ENCODE measurements at places on chromosomes 16 and 17.

DNA sequence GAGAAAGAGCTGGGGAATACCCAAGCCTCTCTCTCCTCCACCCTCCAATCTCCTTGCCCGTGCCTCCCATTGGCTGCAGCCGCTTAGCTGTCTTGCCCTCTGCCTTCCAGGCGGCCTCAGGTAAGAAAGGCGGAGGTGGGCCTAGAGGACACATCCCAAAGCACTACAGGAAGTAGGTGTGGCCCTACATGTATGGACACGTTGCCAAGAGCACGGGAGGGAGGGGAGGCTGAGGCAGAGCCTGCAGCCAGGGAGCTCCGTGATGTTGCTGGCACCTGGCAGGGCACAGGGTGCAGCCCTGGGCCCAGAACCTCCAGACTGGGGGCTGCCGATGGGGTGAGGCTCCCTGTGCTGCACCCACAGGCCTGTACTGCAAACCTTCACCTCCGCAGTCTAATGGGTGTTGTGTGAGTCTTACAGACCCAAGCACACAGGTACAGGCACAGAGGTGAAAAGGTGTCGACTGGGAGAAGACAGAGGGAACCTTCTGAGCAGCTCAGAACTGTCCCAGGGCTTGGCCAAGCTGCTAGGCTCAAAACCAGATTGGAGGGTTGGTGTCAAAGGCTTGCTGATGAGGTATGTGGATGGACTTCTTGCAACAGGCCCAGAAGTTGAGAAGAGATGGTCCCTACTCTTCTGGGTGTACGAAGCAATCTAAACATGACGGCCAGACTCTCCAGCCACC lies 23.5 kb upstream of the FOXK2 start:
- no peak for DNase-seq

- DNase-seq, result no peak
Measured at GRCh38 chr17:58184986-58185761, 7.4 kb upstream of the EPX start.

- no peak for DNase-seq
Measured at GRCh38 chr17:82808921-82809905, 30.6 kb downstream of the ZNF750 start.

- DNase-seq, result no peak
Measured at GRCh38 chr16:72590151-72590937, 418.4 kb upstream of the PMFBP1 start.

GRCh38 chr16:53605831-53606400 lies 97.7 kb downstream of the RPGRIP1L start:
- DNase-seq, result no peak

- no peak for DNase-seq
Measured at GRCh38 chr17:43745541-43745940, 13.1 kb downstream of the SOST start.

GRCh38 chr17:69406941-69407340 lies 7.6 kb upstream of the MAP2K6 start:
- DNase-seq, result peak; percentile 1

DNA sequence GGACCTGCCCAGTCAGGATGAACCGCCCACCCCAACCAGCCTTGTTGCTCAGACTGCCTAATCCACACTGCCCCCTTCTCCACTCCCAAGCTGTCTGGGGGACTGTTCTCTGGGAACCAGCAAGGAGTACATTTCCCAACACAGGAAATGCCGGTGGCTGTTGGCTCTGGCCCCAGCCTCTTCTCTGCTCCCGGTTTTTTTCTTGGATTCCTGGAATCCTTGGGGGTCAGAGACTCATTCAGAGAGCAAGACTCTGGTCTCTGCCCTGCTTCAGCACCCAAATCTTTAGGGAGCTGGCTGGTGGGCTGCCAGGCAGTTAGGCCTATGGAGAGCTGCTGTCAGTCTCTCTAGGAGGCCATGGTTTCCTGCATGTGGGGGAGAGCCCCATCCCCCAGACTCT lies 10.8 kb upstream of the MTMR4 start:
- DNase-seq, result peak; percentile 44

GRCh38 chr17:77385750-77386501 lies 245.2 kb downstream of the SEC14L1 start:
- no peak for DNase-seq

DNA sequence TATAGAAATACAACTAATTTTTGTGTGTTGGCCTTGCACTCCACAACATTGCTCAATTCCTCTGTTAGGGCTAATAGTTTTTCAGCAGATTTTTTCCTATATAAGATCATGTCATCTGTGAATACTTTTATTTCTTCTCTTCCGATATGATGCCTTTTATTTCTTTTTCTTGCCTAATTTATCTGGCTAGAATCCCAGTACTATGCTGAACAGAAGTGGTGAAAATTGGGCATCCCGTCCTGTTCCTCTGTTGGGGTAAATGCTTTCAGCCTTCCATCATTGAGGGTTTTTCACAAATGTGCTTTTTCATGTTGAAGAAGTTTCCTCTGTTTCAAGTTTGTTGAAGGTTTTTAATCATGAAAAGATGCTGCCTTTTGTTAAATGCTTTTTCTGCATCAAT lies 22.7 kb upstream of the TNFRSF13B start:
- no peak for DNase-seq

DNA sequence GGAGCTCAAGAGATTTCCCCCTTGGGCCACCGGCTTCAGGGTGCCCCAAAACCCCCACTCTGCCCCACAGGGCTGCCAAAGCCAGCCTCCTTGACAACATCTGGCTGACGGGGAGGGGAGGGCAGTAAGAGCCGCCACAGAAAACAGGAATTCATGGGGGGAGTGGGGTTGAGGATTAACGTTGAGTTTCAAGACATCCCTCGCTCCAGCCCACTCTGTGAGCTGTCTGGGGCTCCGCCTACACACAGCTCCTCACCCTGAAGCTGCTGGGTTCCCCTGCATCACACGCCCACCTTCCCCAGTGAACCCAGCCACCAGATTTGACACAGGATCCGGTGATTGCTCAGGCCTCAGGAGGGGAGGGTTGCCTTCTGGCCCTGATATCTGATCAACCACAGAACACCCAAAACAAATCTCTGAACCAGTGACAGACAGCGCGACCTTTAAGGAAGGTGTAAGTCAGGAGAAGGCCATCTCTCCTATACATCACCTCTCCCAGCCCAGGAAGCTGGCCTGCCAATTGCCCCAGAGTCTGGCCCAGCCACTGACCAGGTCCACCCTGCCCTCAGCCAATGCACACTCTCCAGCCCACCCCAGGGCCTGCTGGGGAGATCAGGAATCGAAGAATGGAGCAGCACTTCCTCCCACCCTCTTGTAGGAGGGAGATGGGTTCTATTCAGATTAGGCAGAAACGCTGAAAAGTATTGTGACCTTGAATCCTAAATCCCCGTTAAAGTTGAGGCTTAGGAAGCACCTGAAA lies 132.1 kb downstream of the CLEC16A start:
- no peak for DNase-seq

DNA sequence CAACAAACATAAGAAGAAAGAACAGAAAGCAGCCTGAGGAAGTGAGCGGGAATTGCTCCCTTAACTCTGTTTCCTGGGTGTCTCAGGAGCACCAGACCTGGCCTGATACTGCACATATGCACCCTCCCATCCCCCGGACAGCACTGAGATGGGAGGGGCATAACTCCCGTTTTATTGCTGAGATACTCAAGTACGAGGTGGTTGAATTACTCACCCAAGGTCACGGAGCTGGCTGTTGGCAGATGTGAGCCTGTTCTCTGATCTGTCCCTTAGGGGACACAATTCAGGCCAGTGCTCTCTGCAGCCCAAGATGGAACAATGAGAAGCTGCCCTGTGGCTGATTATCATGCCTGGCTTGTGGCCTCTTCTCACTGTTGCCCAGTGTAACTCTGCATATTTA lies 9.1 kb upstream of the MED9 start:
- DNase-seq, result no peak

- no peak for DNase-seq
Measured at GRCh38 chr17:35448214-35448898, at the start of gene SLFN13. Gene SLFN13, minus strand, starts transcription at chr17:35448766. Its CDS starts 3,086 bp downstream, at chr17:35445680.

Measured in AG09319 (cell line).